ENCODE measurements at places on chromosomes 16 and 17.

DNA sequence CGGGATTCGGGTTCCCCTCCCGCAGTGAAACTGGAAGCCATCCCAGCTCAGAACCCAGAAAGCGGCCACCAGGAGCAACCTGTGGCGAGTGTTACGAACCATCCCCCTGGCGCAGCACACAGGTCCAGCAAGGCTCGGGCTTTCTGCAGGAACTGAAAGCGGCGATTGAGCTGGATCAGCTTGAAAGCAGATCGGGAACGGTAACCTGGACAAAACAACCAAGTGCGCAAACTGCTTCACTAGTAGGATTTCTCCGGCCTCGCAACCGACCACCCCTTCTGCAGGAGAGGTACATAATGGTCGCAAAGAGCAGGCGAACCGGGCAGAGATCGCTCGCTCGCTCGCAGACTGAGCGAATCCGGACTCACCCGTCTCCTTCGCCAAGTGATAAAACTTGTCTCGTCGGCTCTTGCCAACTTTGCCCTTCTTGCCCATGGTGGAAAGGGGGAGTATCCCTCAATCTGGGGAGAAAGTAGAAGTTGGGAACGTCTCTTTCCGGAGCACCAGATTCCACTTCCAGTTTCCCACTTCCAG lies 696 bp upstream of the PSMC5 start:
- no peak for DNase-seq

DNA sequence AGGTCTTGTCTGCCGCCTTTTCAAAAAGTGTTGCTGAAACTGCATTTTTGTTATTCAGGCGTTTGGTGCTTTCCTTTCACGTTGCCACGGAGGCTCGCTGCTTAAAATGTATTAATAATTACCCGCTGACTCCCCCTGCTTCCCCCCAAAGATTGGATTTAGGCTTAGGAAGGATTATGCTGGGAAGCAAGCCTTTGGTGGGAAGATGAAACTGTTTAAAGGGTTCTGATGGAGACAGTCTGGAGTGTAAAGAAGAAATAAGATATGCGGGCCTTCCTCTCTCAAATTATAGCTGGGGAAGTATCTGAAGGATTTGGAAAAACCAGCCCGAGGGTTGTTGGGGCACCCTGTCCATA lies 1.1 kb downstream of the KSR1 start:
- DNase-seq: no peak

DNA sequence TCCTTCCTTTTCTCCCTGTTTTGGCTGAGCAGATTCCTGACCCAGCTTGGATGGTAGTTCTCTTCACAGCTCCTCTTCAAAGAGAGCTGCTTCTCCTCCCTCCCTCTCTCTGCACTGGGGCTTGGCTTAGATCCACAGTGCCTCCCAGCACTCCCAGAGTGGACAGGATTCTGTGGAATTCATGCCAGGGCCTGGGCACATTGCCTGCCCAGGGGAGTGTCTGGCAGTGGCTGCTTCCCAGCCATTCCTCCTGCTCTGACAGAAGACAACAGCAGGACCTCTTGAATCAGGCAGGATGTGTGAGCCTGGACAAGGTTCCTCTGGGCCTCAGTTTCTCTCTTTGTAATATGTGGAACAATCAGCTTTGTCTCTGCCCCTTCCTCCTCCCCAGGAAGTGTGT lies 4.5 kb upstream of the MMP28 start:
- no peak for DNase-seq

- DNase-seq: no peak
These were observed 2.5 kb downstream of the ZNF23 start for GRCh38 chr16:71459510-71459909.

DNA sequence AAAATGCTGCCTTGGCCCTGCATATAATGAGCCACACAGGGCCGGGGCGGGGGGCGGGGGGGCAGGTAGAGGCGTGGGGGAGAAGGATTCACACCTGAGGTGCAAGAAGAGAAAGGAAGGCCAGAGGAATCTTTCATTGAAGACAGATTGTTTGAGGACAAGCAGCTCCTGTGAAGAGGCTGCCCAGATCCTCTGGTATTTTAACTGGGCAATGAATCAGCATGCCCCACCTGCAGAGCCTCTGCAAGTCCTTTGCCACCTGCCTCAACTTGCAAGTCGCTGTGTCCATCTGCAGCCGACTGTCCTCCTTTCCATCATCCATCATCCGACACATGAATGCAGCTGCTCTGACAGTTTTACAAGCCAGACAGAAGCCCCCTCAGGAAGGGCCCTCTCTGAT lies 1.2 kb upstream of the SOST start:
- DNase-seq: no peak

DNA sequence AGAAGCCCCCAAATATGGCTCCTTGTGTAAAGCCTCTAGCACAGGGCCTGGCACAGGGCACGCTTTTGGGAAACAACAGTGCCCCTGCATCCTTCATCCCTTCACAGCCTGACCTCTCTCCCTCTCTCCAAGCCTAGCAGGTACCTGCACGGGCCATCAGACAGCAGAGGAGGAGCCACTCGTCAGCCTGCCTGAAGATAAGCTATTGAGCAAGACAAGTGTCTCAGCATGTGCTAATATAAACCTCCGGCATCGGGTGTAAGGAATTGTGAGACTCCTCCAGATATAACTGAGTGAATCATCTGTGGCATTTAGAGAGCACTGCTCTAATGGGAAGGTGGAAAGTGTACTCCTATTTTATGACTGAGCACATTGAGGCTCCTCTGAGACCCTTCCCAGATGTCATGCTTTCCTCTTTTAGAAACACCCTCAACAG lies 38.3 kb downstream of the TBX4 start:
- no peak for DNase-seq

- no peak for DNase-seq
These were observed 116.1 kb downstream of the METRNL start for GRCh38 chr17:83195330-83196023.

- no peak for DNase-seq
These were observed 26.1 kb downstream of the RCVRN start for GRCh38 chr17:9878786-9879525.

GRCh38 chr16:69921127-69921526 lies 30.0 kb upstream of the CLEC18A start:
- no peak for DNase-seq

DNA sequence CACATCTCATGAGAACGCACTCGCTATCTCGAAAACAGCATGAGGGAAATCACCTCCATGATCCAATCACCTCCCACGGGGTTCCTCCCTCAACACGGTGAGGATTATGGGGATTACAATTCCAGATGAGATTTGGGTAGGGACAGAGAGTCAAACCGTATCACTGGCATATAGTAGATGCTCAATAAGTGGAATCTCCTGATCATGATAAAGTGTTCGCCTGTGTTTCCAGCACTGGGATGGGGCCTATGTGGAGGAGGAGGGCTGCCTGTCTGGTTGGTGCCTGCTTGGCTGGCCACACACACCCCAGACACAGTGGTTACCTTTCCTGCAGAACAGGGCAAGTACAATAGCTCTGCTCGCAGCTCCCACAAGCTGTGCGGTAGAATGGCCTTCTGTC lies 6.1 kb upstream of the MGAT5B start:
- no peak for DNase-seq

- no peak for DNase-seq
These were observed 657.7 kb upstream of the GOT2 start for GRCh38 chr16:59391617-59392364.
